ENCODE measurements at places on chromosomes 3 and 15. TPM values are rescaled to one million over a fixed set of nuclear protein-coding genes. Genes with fewer than 3 reads are reported as not detected.

The GPR149 gene
- not detected for polyA plus RNA-seq

The FBXO40 gene
- polyA plus RNA-seq: not detected

The RYR3 gene
- polyA plus RNA-seq: 0.20 TPM

The SEMA6D gene
- 0.05 TPM for polyA plus RNA-seq

Data from GM12878 (cell line).